ENCODE measurements at places on chromosomes 1 and 21.

DNA sequence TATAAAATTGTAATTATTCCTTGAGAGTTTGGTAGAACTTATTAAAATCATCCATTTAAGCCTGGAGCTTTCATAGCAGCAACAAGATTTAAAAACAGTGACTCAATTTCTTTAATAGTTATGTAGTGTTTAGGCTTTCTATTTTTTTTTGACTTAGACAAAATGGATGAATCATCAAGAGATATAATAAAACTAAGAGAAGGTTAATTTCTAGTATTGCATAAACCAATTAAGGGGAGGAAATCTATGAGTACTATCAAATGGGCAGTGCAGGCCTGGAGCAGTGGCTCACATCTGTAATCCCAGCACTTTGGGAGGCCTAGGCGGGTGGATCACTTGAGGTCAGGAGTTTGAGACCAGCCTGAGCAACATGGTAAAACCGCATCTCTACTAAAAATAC, 416.3 kb upstream of the USP24 start:
- DNase-seq: no peak

DNA sequence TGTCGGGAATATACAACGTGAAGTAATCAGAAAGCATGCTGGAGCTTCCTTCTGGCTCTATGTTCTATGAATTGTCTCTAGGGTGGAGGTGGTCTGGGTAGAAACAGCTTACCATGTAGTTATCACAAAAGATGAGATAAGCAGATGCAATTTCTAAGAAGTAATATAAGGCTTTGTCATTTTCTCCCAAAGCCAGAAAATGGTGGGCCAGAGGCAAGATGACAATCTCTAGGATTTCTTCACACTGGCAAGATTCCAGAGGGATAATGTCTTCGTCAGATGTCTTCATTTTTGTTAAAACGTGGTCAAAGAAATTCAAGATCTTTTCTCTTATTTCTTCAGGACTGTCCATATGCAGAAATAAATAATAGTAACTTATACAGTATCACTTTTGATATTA, 77.7 kb downstream of the ADCY10 start:
- DNase-seq: no peak

GRCh38 chr21:29304597-29304996, 5.9 kb downstream of the BACH1 start:
- no peak for DNase-seq

DNA sequence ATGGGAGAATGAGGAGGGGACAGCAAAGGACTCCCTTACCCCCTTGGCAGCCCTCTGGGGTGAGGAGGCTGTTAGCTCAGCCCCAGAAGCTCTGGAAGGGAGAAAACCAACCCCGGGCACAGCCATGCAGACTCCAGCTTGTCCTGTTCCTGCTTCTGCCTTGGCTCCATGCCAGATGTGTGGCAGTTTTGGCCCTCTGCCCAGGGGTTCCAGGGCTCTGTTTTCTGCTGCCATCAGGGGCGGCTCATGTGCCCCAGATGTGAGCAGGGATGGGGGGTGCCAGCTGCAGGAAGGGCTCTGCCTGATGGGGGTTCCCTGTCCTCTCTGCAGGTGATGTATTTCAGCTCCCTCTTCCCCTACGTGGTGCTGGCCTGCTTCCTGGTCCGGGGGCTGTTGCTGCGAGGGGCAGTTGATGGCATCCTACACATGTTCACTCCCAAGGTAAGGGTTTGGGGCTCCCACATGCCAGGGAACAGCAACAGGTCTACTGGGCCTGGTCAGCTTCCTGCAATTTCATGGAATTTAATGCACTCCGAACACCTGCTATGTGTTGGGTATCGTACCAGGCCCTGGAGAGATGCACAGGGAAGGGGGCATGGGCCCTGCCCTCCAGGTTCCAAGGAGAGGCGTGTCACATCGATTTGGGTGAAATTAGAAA, 26.1 kb downstream of the SLC6A17 start:
- DNase-seq: peak; percentile 94

DNA sequence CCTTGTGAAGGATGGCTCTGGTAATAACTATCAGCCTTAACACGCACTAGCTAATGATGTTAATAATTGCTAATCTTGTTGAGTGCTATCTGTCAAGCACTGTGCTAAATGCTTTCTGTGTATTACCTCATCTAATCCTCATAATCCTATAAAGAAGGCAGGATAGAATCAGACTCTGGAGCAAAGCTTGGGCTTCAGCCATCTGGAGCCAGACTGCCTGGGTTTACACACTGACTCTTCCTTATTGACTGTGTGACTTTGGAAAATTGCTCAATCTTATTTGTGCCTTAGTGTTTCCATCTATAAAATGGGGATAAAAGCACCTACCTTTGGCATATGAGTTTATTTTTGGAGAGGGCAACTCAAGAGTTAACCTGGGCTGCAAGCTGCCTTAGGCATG, 216.1 kb downstream of the NUF2 start:
- no peak for DNase-seq

DNA sequence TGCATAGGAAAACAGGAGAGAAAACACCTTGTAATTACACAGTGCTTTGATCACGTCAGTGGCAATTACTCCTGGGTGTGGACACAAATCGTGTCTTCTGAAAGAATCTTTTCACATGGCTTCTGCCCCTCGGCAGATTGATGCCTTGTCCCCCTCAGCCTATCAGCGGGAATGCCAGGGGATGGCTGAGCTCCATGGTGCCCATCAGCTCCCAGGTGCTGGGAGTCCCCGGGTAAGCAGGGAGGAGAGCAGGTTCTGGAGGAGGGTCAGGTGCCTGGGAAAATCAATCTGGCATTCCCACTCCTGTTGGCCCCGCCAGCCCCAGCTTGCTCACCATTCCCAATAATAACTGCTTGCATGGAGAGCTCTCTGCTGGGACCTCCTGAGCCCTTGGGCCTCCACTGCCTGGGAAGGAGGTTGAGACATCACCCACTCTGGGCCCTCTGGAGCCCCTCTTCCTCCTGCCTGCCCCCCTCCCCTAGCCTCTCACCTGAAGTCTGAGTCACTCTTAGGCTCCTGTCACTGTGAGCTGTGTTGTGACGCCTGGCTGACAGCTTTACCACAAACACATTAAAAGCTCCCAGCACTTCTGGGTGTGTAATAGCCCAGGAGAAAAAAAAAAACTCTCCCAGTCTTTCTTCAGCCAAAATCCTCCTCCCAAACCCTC, 4.9 kb downstream of the CAMK2N1 start:
- no peak for DNase-seq

DNA sequence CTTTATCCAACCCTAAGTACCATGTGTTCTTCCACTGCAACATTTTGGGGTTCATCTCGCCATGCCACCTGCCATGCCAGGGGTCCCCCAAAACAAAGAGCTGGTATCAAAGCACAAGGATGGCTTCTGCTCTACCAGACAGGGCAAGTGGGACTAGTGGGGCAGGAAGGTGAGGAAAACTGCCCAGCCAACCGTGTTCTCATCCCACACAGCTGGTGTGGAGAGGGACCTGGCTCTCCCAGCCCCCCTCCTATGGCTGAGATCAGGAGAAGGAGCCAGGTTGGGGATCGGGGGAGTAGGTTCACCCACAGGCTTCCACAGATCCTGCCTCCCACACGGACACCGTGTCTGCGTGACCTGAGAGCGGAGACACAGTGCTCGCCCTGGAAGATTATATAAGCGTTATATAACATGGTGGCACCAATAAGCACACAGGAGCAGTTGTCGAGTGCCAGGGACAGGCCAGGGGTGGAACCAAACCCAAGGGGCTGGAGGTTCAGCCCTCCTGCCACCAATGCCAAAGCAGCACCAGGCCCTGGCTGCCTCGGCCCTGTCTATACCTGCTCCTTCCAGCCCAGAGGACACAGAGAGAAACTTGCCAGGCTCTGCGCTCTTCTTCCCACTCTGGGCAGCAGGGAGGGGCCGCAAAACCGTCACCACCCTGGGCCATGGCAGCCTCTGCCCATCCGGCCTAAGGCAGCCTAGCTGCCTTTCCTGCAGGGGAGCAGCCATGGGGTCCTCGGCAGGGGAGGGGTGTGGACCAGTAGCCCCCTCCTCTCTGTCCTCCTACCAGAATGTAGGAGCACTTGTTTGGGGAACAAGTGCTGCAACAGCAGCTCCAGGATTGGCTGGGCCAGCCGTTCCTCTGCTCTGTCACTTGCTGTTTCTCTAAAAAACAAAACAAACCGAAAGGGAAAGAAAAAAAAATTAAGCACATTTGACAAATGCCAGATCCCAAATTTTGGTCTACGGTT, 43.5 kb downstream of the CD34 start:
- DNase-seq: no peak

- peak; percentile 46 for DNase-seq
These were observed 9.1 kb downstream of the SSBP3 start for GRCh38 chr1:54397090-54397591.

DNA sequence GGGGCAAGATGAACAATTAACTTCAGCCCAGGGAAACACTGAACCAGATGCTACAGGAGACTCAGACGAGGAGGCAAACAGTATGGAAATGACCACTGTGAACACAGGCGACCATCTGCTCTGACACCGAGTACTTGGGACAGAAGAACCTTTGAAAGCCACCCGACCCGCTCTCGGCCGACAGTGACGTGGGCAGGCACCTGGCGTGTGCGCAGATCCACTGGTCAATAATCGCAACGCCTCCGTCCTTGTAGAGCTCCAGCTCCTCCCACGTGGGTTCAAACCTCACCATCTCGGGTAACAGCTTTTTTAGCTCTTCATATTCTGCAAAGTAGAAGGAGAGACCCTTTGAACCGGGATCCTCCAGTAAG, 20.3 kb downstream of the POFUT2 start:
- no peak for DNase-seq

DNA sequence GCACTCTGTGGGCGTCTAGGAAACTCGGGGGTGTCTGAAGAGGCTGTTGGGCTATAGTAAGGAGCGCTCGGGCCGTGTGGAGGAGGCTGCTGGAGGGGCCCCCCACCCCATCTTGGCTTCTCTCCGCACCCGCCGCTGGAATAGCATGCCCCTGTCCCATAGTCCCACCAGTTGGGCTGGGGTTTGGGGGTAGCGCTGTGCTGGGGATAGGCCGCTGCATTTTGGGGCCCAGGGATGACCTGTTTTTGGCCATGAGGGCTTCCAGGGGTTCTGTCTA, 511 bp downstream of the EFNA3 start:
- no peak for DNase-seq

- peak; percentile 67 for DNase-seq
These were observed 32.5 kb downstream of the PEX14 start for GRCh38 chr1:10507111-10507879.

DNA sequence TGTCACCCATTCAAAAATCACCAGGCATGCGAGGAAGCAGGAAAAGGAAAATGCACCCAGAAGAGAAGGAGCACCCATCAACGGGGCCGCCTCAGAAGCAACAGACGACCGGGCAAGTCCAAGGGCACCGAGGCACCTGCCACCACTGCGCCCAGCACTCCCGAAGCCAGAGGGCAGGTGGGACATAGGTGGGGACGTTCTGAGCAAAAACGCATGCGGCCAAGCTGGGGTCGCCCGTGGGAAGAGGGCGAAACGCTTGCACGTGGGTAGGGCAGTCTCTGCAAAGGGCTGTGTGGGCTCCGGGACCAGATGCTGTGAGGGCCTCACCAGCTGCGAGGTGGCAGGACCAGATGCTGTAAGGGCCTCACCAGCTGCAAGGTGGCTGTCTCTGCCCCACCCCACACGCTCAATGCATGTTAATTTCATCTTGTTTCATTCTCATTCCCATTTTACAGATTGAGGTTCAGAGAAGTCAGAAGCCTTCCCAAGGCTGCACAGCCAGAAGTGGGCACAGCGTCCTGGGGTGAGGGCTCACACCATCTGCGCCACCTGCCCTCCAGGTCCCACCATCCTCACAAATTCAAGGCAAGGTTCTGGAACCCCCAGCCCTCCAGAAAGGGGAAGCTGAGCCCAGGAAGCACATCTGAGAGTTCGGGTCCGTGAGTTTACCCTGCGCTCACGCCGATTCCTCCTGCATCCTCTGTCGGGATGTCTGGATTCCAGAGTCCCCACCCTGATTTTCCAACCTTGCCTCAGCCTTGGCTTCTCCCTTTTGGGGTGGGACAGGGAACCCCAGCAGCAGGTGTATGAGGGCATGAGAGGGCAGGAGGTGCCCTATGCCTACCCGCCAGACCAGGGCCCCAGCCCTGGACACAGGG, 8.2 kb upstream of the SAMD11 start:
- DNase-seq: no peak

- DNase-seq: no peak
These were observed 32.5 kb downstream of the DHCR24 start for GRCh38 chr1:54854381-54855020.

DNA sequence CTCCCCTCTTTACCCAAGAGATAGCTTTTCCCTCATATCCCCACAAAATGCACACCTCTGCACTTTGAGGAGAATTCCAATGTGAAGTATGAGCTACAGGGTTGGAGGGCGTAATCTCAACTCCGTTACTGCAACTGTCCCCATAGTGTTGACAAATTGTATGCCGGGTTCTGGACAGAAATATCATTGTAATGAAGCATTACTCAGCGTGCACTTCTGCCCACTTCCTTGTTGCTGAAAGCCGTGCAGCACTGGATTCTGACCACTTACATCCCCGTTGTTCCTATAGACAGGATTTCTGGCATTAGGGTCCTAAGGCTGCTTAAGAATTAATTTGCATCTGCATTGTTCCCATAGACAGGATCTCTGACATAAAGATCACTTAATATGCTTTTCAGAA, 205.6 kb downstream of the RHOU start:
- no peak for DNase-seq

GRCh38 chr1:93518516-93518915, 70.6 kb downstream of the FNBP1L start:
- no peak for DNase-seq

GRCh38 chr1:166017395-166017794, 149.4 kb downstream of the FAM78B start:
- DNase-seq: no peak

DNA sequence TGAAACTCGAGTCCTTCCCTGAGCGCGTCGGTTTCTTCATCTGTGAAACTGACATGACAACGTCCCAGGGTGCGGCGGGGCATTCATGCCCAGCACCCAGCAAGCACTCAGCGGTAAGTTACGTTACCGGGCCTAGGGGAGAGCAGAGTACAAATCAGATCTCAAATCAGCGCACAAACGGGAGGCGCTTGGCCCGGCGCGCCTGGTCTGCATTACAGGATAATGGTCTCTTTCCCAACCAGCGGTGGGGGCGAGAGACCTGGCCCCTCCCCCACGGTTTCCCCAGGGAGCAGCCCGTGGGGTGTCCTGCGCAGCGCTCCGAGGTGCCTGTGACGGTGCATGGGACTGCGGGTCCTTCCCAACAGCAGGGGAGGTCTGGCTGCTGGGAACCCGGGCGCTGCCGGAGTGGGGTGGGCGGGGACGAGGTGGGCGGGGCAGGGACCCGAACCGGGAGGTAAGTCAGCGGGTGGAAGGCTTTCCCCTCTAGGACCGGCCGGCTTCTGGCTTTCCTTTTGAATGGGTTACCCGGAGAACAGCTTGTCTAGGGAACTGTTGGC, 1.0 kb downstream of the TMEM51 start:
- peak; percentile 40 for DNase-seq

- no peak for DNase-seq
These were observed 6.7 kb upstream of the MYOM3 start for GRCh38 chr1:24118410-24119242.

DNA sequence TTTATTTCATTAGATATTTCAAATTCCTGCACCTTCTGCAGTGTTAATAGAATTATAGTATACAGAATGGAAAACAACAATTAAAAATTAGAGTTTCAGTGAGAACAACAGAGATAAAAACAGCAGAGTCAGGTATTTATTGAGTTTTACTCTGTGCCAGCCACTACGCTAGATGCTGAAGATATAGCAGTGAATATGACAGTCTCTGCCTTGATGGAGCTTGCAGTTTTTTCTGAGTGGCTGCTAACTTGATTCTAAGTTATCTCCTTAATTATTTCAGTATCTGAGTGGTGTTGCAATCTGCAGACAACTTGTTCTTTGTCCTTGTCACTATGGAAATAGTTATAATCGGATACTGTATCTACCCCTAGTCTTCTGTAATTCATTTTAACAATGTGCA, 384.3 kb upstream of the ZRANB2 start:
- no peak for DNase-seq

Data from BE2C (cell line).